Fibroblast of skin of scalp (primary cell): ENCODE measurements at places on chromosomes 4 and X.

DNA sequence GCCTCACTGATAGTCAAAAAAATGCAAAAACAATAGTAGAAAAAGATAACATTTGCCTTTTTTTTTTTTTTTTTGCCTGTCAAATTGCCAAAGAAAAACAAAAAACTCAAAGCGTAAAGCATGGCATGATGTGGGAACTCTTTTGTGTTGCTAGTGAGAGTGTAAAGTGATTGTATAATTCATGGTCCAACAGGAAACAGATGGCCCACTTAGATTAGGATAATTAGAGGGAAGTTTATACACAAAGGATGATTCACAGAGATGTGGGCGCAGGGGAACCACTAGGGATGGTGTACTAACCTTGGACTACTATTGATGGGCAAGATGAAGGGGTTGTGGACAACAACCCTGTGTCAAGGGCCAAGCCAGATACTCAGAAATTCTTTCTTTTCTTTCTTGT, 16.4 kb downstream of the MCUB start:
- DNase-seq = no peak

- DNase-seq = no peak
Measured at GRCh38 chr4:99848591-99849001, 32.0 kb downstream of the DAPP1 start.

DNA sequence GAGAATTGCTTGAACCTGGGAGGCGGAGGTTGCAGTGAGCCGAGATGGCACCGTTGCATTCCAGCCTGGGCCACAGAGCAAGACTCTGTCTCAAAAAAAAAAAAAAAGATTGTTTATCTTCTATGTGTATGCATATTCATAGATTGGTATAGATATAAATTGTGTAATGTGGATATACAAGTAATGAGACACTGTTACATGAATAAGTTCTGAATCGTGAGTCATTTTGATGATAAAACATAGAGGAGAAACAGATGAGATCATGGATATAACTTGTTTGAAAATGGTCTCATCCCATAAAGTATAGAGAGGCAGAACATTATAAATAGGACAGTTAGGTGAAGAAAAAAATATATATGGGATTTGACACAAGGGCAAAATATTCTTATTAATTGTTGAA, 628.0 kb downstream of the IL1RAPL1 start:
- DNase-seq = no peak

DNA sequence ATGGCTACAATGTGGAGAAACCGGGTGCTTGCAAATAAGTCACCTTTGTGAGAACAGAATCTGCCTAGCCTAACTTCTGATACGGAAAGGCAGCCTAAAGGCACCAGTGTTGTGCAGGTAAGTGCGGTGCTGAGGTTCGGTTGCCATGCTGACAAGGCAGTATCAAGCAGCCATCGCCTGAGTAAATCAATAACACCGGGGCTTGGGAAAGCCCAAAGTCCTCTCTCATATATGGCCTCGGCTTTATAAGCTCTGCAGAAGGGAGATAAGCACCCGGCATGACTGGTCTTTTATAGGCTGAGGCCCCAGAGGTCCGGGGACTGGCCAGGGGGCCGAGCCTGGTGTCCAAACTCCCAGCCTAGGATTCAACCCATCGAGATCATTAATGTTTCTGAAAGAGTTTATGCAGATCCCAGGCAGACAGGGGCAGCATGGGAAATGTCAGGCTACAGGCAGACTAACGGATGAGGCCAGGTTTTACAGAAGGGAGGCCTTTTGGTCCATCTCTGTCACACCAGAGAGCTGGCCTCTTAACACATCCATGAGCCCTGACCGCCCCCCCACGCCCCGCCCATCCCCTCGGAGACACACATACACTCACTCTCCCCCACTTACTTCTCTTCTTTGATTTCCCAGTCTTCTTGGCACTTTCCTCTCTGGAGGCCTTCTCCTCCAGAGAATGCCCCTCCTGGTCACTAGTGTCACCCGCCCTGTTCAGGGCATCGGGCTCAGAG, 38.5 kb downstream of the ELF4 start:
- no peak for DNase-seq

- peak; percentile 48 for DNase-seq
Measured at GRCh38 chr4:173333658-173334084, 487 bp downstream of the HMGB2 start.
